ENCODE measurements at places on chromosomes 11 and 22. TPM values are rescaled to one million over a fixed set of nuclear protein-coding genes. Genes with fewer than 3 reads are reported as not detected.

The SDF2L1 gene
- 91.5 TPM for total RNA-seq

The HEPN1 gene
- total RNA-seq, result not detected

DNA sequence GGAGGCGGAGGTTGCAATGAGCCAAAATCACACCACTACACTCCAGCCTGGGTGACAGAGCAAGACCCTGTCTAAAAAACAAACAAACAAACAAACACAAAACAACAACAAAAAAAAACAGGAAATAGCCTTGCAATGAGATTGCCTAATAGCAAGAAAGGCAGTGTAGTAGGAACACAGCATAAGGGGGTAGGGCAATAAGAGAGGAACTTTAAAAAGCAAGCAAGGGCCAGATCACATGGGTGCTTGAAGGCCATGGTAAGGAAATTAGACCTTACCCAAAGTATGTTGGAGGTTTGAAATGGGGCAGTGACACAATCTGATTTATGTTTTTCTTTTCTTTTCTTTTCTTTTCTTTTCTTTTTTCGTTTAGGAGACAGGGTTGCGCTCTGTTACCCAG, 34.7 kb upstream of the NRIP3 start:
- no peak for DNase-seq
- no peak overlapping the region for H3K4me3 ChIP-seq
- no peaks in the 10 kb centered on the region for H3K27me3 ChIP-seq
- peak overlapping the region; percentile 4 for H3K27ac ChIP-seq
- H3K4me1 ChIP-seq, result peaks cover 11% of the 10 kb centered on the region

- H3K36me3 ChIP-seq, result peaks cover 38% of the 10 kb centered on the region
- H3K27me3 ChIP-seq, result no peaks in the 10 kb centered on the region
- no peak overlapping the region for H3K4me3 ChIP-seq
- H3K27ac ChIP-seq, result no peak overlapping the region
Observed at GRCh38 chr11:64900263-64900678, 16.7 kb downstream of the ATG2A start.

DNA sequence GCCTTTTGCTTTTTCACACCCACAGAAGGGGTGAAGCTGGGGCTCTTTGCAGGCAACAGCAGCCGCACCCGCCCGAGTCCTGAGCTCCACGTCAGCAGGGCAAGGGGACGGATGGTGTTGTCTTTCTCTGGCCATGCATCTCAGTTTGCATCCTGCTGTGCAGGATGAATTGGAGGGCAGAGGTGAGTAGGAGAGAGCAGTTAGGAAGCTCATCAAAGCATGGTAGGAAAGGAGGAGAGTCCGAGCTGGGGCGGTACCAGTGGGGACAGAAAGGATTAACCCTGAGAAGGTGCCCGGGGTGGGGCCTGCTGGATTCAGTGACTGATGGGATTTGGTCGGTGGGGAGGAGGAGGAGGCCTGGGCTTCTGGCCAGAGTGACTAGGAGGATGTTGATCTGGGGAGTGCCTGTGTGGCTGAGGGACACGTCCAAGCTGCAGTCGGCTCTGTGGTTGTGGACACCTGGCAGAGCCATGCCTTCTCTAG, 14.6 kb downstream of the FAM83F start:
- peak overlapping the region; percentile 10 for H3K4me3 ChIP-seq
- no peaks in the 10 kb centered on the region for H3K27me3 ChIP-seq
- peaks cover 35% of the 10 kb centered on the region for H3K4me1 ChIP-seq
- DNase-seq, result no peak
- peak overlapping the region; percentile 59 for H3K27ac ChIP-seq

GRCh38 chr22:38607680-38608079, 37.7 kb upstream of the DMC1 start:
- peaks cover 10% of the 10 kb centered on the region for H3K4me1 ChIP-seq
- H3K4me3 ChIP-seq, result no peak overlapping the region
- H3K27me3 ChIP-seq, result no peaks in the 10 kb centered on the region
- peaks cover 6% of the 10 kb centered on the region for H3K36me3 ChIP-seq
- H3K27ac ChIP-seq, result no peak overlapping the region
- no peak for DNase-seq

GRCh38 chr11:82718307-82718706, 15.4 kb downstream of the FAM181B start:
- no peaks in the 10 kb centered on the region for H3K36me3 ChIP-seq
- H3K27ac ChIP-seq, result no peak overlapping the region
- peak; percentile 58 for DNase-seq
- H3K4me3 ChIP-seq, result no peak overlapping the region
- no peaks in the 10 kb centered on the region for H3K4me1 ChIP-seq

The B4GALNT4 gene
- total RNA-seq, result 25.9 TPM

DNA sequence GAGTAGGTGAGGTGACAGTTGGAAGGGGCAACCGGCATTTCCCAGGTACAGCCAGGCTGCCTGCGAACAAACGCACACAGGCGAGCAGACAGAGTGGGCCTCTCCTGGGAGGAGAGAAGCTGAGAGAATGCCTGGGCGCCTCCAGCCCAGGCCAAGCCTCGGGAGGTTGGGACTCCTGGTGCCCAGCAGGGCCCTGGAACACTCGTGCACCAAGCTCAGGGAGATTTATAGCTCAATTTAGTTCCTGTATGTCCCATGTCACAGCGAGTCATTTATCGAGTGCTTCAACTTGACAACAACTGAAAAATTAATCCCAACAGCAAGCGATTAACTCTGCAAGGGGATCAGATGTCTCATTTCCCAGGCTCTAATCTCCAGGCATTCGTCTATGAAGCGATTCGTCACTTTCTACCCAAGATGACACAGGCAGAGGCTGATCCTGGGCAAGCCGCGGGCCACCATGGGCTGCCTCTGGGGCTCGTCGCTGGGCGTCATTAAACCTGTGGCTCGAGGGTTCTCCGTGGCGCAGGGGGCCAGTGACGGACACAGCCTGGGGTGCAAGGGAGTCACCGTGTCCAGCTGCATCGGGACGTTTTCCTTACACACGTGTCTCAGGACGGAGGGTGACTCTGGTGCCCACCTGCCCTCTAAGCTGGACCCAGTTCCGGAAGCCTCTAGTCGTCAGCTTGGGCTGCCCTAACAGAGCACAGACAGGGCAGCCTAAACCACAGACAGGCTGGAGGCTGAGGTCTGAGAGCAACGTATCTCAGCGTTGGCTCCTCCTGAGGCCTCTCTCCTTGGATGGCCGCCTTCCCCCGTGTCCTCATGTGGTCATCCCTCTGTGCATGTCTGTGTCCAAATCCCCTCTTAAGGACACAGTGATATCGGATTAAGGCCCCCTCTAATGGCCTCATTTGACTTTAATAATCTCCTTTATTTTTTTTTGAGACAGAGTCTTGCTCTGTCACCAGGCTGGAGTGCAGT, 154.1 kb downstream of the CTTN start:
- no peak overlapping the region for H3K4me3 ChIP-seq
- no peaks in the 10 kb centered on the region for H3K36me3 ChIP-seq
- no peaks in the 10 kb centered on the region for H3K27me3 ChIP-seq
- H3K27ac ChIP-seq, result no peak overlapping the region
- H3K4me1 ChIP-seq, result no peaks in the 10 kb centered on the region

DNA sequence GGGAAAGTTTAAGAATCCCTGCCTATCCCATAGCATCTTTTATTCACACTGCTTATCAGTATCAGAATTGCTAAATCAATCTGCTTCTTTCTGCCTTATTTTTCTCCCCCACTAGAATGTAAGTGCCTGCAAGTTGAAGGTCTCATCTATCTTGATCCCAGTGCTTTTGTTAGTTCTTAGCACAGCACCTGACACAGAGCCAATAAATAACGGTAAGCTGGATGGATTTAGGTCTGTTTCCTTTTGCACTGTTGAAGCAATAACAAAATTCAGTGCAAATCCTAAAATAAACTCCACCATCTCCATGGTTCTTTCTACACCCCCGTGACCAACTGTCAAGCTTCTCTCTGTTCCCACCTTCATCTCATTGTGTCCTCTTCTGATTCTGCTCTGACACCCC, 36.7 kb upstream of the CD44 start:
- H3K27me3 ChIP-seq, result no peaks in the 10 kb centered on the region
- no peak overlapping the region for H3K4me3 ChIP-seq
- H3K27ac ChIP-seq, result no peak overlapping the region
- peaks cover 15% of the 10 kb centered on the region for H3K4me1 ChIP-seq
- DNase-seq, result no peak

The CCDC87 gene
- total RNA-seq, result not detected

The FGF4 gene
- not detected for total RNA-seq

The SPDYC gene
- total RNA-seq, result not detected

DNA sequence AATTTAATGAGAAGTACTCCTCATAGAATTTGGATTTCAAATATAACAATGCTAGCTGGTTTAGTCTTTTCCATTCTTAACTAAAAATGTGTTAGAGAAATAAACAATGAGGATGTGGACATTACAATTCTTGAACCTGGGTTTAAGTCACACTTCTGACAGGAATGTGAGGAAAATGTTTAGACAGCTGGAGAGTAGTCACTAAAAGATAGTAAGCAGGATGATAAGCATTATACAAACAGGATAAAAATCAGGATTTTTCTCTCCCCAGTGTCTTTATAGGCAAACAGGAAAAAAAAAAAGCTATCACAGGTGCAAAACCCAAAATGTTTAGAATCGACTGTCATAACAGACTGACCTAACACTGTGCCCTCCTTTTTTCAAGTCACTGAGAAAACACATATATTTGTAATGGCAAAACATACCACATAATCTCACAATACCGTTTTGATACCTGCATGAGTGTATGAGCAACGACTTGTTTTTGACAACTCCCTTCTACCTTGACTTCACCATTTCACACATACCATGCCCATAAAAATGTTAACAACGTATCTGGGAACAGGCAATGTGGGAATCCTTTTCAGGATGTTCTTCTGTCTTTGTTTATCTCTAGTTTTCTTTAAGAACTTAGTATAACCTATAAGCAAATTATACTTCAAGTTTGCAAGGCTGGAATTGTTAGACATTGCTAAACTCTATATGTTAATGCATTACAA, 242.0 kb downstream of the SBF2 start:
- H3K4me1 ChIP-seq, result peaks cover 9% of the 10 kb centered on the region
- no peaks in the 10 kb centered on the region for H3K36me3 ChIP-seq
- DNase-seq, result no peak
- no peak overlapping the region for H3K4me3 ChIP-seq
- H3K27ac ChIP-seq, result no peak overlapping the region

DNA sequence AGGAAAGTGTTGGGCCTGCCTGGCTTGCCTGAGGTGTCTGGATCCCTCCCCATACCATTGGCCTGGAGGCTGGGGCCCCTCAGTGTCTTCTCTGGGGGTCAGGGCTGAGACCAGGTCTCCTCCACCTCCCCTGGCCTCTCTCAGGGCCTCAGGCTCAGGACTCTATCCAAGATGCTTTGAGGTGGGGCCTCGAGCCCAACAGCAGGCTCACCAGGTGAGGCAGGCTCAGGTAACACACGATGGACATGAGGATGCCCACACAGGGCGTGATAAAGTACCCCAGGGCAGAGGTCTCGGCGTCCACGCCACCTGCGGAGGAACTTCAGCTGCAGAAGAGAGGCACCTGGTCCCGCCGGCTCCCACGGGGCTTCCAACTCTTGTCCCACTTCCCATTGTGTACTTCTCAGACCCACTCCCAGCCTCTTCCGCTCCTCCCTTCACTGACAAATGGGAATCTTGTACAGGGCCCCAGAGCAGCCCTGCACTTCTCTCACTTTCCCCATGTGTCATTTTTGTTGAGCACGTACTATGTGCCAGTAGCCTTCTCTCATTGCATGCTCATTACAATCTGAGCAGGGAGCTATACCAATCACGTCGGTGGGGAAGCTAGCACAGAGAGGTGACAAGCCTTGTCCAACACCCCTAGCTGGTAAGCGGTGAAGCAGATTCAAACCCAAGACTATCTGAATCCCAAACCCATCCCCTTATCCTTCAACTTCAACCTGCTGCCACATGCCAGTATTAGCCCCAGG, 3.8 kb downstream of the SLC29A2 start:
- H3K27me3 ChIP-seq, result no peaks in the 10 kb centered on the region
- H3K27ac ChIP-seq, result no peak overlapping the region
- H3K4me3 ChIP-seq, result no peak overlapping the region
- peaks cover 8% of the 10 kb centered on the region for H3K4me1 ChIP-seq
- peaks cover 20% of the 10 kb centered on the region for H3K36me3 ChIP-seq

The INSC gene
- total RNA-seq, result 5.8 TPM

The CRYBB2 gene
- total RNA-seq, result 0.68 TPM

GRCh38 chr11:60477035-60477445, 15.5 kb upstream of the MS4A12 start:
- H3K27me3 ChIP-seq, result peaks cover 28% of the 10 kb centered on the region
- H3K27ac ChIP-seq, result no peak overlapping the region
- H3K36me3 ChIP-seq, result no peaks in the 10 kb centered on the region
- no peaks in the 10 kb centered on the region for H3K4me1 ChIP-seq

DNA sequence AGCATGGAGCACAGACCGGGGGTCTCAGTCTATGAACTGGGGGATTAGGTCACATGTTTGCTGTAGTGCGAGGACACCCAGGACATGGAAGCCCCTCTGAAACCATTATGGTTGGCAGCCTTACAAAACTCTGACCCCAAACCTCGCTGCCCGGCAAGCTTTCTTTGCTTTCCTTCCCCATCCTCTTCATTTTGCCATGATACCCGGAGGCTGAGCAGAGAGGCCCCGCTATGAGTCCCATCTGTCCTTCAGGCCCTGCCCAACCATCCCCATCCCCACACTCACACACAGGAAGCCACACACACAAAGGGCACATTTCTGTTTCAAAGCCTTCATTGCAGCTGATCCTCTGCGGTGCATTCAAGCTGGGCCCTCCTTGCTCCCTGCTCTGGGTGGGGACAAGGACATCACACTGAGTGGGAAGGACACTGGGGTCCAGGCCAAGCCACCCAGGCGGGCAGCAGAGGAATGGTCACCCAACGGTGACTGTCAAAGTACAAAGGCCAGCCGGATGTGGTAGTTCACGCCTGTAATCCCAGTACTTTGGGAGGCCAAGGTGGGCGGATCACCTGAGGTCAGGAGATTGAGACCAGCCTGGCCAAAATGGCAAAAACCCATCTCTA, 176.5 kb downstream of the CTTN start:
- no peaks in the 10 kb centered on the region for H3K27me3 ChIP-seq
- DNase-seq, result no peak
- no peaks in the 10 kb centered on the region for H3K4me1 ChIP-seq
- H3K36me3 ChIP-seq, result peaks cover 2% of the 10 kb centered on the region

- H3K4me3 ChIP-seq, result peak overlapping the region; percentile 5
- H3K27me3 ChIP-seq, result no peaks in the 10 kb centered on the region
- H3K36me3 ChIP-seq, result peaks cover 6% of the 10 kb centered on the region
- DNase-seq, result peak; percentile 70
Observed at GRCh38 chr11:2077061-2077802, 62.0 kb downstream of the IGF2 start.

GRCh38 chr11:95338430-95338991, 107.5 kb upstream of the SESN3 start:
- no peak overlapping the region for H3K4me3 ChIP-seq
- no peaks in the 10 kb centered on the region for H3K4me1 ChIP-seq
- DNase-seq, result no peak
- H3K36me3 ChIP-seq, result no peaks in the 10 kb centered on the region
- H3K27me3 ChIP-seq, result no peaks in the 10 kb centered on the region

GRCh38 chr11:997907-998306, 38.6 kb downstream of the MUC6 start:
- no peak for DNase-seq
- H3K36me3 ChIP-seq, result peaks cover 31% of the 10 kb centered on the region
- no peak overlapping the region for H3K27ac ChIP-seq
- H3K27me3 ChIP-seq, result no peaks in the 10 kb centered on the region
- no peaks in the 10 kb centered on the region for H3K4me1 ChIP-seq
